Activated naive CD8-positive, alpha-beta T cell treated with anti-CD3 and anti-CD28 coated beads, Interleukin-2, amount 50 U/mL, for 16 hours (primary cell): ENCODE measurements at places on chromosomes 2 and 18.

- no peak for DNase-seq
Observed at GRCh38 chr2:73131807-73132206, 19.1 kb upstream of the RAB11FIP5 start.

DNA sequence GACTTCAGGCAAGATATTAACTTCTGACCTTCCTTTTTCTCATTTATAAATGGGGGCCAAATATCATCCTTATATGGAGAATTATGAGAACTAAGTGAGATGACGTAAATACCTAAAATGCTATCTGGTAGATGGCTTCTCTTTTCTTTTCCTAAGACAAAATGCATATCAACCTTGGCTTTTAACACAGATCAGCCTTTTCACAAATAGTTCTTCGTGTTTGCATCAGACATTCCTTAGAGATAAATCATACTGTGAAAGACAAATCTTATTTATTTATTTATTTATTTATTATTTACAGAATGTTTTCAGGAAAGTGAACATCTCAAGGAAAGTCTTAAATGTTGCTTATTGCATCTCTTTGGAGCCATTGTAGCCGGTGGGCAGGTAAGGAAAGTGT is 62.8 kb downstream of the NBEAL1 start:
- DNase-seq, result no peak

- DNase-seq, result no peak
Observed at GRCh38 chr2:104606056-104606455, 247.9 kb upstream of the POU3F3 start.

GRCh38 chr2:219576505-219577388 is 4.6 kb downstream of the INHA start:
- DNase-seq, result no peak

DNA sequence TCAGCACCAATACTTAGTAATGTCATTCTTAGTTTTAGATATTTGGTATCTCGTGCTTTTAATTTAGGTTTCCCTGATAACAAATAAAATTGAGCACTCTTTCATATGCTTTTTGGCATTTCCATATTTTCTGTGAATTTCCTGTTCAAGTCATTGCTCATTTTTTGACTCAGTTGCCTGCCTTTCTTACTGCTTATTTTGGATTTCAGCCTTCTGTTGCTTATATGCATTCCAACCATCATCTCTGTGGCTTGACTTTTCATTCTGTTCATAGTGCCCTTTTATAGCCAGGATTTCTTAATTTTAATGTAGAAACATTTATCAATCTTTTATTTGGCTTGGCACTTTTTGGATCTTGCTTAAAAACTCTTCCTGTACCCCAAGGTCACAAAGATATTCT is 14.5 kb upstream of the KIF3C start:
- no peak for DNase-seq

GRCh38 chr2:186302263-186302662 is 183.8 kb upstream of the ZC3H15 start:
- no peak for DNase-seq

DNA sequence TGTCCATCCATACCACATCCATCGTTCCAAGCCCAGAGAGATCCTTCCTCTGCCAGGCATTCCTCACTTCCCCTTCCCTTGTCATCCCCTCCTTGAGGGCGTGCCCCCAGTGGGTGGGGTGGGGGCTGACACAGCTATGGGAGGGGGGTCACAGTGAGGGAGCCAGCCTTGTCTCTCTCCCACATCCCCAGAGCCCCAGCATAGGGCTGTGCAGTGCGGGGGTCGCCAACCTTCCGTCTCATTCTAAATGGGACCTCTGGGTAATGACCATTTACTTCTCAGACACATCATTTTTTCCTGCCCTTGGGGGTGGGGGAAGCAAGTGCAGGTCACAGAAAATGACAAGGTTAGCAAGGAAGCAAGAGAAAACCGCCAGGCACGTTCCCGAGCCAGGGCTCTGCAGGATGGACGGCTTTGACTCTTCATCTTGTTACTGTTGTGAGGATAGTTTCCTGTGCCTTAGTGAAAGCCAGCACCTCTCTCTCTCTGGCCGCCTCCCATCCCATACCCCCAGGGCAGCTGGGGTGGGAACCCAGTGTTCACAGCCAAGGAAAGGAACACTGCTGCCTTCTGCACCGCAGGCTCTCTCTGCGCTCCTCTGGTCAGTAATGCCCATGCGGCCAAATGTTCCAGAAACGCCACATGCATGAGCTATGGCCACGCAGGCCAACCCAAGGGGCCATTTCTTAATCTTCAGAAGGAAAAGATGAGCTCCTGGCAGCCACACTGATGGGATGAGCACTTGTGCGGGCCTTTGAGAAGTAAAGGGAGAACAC is 22.7 kb upstream of the OTOS start:
- DNase-seq, result no peak

GRCh38 chr2:176637486-176638166 is 368.4 kb downstream of the MTX2 start:
- DNase-seq, result no peak

DNA sequence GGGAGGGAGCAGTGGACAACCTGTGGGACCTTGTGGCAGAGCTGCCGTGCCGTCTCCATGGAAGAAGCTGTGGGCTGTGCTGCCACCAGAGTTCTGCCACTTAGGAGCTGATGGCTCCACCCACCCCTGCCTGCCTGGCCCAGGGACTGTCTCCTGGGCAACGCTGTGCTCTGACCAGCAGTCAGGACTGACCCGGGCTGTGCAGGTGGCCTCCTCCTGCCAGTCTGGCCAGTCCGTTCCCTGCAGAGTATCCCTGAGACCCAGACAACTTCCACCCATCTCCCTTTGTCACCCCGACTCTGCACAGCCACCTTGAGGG is 12.8 kb downstream of the ASIC4 start:
- no peak for DNase-seq

- DNase-seq, result no peak
Observed at GRCh38 chr18:45284851-45285250, 330.4 kb upstream of the SLC14A2 start.

- DNase-seq, result no peak
Observed at GRCh38 chr2:46097714-46098480, 199.3 kb upstream of the EPAS1 start.

- no peak for DNase-seq
Observed at GRCh38 chr18:25360301-25360899, 8.4 kb upstream of the ZNF521 start.

DNA sequence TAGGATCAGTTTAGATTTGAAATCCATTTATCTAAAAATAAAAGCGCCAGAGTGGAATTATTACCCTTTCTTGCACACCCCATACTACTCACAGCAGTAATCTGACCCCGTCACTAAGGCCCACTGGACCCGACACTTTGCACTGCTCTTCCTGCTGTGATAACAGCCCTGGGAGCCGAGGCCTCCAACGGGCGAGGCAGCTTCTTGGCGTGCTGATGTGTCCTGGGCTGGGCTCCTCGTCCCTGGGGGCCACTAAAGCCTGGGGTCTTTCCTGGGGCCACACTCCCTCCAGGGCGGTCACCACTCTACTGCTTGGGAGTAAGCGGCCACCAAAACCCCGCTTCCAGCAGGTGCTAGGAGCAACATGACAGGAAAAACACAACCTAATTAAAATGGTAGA is 61.7 kb downstream of the ZAP70 start:
- DNase-seq, result no peak

GRCh38 chr18:43160509-43160908 is 45.0 kb upstream of the RIT2 start:
- no peak for DNase-seq

- DNase-seq, result no peak
Observed at GRCh38 chr2:120830096-120830830, 94.6 kb downstream of the GLI2 start.

- no peak for DNase-seq
Observed at GRCh38 chr2:232541195-232541960, 1.9 kb downstream of the CHRNG start.

GRCh38 chr2:30234180-30234971 is 3.0 kb downstream of the LBH start:
- no peak for DNase-seq

GRCh38 chr2:86822668-86823345 is 32.1 kb upstream of the CD8A start:
- no peak for DNase-seq

- DNase-seq, result no peak
Observed at GRCh38 chr2:101479810-101480209, 4.9 kb upstream of the RFX8 start.

- no peak for DNase-seq
Observed at GRCh38 chr2:68172990-68173700, 15.5 kb downstream of the PNO1 start.

DNA sequence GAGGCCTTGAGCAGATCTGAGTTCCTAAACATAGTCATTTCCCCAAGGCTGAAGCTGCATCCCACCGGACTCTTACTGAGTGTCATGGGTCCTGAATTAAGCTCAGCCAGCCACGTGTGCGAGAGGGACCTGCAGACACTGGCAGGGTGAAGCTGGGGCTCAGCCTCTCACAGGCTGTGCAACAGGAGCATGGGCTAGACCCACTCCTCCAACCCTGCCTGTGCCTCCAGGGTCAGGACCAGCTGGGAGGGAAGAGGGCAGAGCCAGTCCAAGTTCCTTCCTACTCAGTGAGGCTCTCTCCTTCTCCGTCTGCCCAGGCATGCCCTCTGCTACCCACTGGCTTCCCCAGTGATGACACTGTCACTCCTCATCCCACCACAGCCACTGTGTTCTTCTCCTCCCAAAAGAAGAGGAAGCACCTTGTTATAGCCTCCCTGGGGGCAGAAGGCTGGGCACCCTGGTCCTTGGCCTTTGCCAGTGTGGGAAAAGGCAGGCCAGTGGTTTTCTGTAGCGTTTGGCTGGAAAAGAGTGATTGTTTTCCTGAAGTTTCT is 78.9 kb downstream of the KCNF1 start:
- no peak for DNase-seq

DNA sequence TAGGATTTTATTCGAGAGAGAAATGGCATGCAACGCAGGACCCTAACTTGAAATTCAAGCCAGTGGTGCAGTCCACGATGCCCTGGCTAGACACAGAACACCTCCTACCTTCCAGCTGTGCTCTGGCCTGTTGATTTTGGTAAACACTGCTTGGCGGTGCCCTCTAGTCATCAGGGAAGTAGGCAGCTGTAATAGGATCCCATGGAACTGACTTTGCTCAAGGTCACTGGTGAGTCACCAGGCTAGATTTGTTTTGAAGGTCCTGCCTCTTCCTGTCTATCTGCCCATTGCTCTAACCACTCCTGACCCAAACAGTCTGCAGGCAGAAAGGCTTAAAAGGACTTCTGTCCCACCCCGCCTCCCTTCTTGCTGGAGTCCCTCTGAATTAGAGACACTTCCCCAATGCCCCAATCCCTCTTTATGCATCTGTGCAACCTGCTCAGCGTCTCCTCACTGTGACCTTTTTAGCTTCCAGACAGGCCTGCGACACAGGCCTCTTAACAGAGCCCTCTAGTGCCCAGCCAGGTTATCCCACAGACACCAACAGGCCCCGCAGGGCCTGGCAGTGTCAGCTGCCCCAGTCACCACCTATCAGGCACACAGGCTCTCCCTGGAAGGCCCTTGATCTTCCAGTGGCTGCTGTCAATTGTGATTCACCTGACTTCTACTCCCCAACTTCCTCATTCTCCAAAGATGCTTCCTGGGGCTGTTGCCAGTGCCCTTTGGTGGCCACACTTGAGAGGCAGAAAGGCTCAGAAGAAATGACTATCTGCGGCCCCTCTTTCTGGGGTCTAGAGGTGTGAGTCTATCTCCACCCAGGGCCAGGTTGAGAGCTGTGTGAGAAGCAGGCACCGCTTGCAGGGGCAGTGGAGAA is 5.2 kb downstream of the TMEM127 start:
- no peak for DNase-seq

DNA sequence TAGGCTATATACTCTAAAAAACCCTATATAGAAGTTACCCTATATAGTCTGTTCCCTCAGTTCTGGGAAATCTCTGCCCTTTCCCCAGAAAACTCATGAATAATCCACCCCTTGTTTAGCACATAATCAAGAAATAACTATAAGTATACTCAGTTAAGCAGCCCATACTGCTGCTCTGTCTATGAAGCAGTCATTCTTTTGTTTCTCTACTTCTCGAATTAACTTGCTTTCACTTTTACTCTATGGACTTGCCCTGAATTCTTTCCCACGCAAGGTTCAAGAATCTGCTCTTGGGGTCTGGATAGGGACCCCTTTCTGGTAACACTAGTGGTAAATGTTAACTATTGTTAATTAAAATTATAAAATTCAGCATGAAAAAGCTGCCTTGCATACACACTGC is 17.4 kb upstream of the AP1S3 start:
- no peak for DNase-seq

GRCh38 chr18:36459203-36459602 is 161.7 kb downstream of the FHOD3 start:
- DNase-seq, result no peak
